ENCODE measurements at places on chromosomes 5 and 9. TPM values are rescaled to one million over a fixed set of nuclear protein-coding genes. Genes with fewer than 3 reads are reported as not detected.

- no peak for DNase-seq
Measured at GRCh38 chr9:137336735-137337134, 34.7 kb upstream of the NRARP start.

DNA sequence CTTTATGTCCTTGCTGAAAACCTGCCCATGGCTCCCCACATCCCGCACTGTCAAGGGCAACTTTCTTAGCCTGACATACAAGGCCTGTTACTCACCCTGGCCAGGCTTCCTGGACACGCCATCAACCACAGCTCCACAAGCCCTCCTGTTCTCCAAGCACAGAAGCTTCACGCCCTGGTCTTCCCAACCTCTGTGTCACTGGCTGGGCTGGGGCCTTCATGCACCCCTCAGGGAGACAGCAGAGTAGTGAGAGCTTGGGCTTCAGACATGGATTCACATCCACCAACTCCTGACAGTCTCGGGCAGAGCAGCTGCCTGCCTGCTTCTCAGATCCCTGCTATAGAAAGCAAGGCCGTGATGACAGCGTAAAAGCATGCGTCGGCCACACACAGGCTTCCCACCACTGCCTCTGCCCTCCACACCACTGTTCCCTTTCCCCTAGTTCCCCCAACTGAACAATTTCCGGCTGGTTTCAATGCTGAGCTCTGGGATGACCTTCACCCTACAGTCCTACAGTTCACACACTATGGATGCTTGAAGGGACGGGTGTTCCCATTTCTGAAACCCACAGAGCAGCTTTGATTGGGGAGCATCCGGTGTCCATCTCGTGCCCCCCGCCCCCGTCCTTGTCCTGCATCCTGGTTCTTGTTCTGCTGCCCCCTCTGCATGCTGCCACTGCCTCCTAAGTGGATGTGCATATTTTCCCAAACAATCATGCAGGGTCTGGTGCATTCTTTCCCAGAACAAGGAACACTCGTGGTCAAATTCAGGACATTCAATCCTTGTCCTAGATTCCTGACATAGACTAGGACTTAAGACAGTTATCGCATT is 33.4 kb upstream of the ADAMTS2 start:
- no peak for DNase-seq

- DNase-seq = no peak
Measured at GRCh38 chr5:103539376-103540330, 22.9 kb downstream of the NUDT12 start.

DNA sequence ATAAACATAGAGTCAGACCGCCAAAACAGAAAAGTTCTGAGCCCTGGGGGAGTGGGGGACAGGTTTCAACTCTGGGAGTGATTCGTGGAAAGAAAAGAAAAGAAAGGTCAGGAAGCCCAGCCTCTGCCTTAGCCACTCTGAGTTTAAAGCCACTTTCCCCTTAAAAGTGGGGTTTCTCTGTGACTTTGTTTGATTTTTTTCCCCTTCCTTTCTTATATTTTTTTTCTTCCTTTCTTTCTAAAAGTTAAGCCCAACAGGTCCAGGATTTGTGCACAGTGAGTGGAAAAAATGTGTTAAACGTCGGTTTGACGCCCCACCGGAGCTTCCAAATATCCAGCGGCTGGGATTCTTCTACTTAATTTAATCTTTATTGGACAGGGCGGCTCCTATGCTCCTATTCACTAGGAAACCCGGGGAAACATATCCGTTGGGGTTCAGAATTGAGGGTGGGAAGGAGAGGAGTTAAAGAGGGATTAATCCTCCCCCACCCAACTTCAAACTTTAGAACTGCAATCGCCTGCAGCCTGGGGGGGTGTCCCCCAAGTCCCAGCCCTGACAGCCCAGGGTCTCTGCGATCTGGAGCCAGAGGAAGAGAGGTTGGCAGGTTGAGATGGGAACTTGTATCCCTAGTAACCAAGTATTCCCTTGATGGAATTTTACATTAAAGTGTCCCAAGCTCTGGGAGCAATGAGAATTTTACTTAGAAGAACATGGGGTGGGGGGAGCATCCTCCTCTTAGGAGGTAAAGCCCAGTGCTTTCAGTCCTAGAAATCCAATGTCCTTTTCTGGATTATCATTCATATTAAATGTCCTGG is 6.3 kb downstream of the NR2F1-AS1 start:
- DNase-seq = no peak

DNA sequence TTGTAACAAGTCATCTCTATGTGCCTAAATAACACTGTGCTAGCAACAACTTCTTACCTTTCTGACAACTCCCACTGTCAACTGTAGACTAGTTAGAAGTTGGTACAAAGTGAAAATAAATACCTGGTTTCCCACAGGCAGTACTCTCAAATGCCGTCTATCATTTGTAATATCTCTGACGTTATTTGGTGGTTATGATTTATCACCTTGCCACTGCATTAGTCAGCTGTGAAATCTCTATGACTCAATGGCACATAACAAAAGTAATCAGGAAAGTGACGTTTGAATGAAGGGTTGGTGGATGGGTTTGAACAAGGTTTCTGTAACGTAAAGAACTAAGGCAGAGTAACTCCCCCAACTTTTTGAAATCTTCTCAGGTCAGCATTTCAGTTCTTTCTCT is 592.3 kb downstream of the MAT2B start:
- no peak for DNase-seq

- DNase-seq = peak; percentile 73
Measured at GRCh38 chr9:98118640-98119601, at the start of gene TRIM14. TSS of gene TRIM14 (minus strand) at chr9:98119222. CDS start at chr9:98119188, 34 bp downstream.

Gene LCN1
- total RNA-seq = not detected

Gene KIF12
- 3.0 TPM for total RNA-seq

Gene C5orf58
- 3.0 TPM for total RNA-seq

Gene MGAT4B
- 151 TPM for total RNA-seq

Gene IQGAP2
- 64.4 TPM for total RNA-seq

Gene TNFSF8
- not detected for total RNA-seq

Measured in WTC11 (cell line).